ENCODE measurements at places on chromosomes 16 and 17.

- DNase-seq: no peak
Measured at GRCh38 chr17:50022463-50023130, 27.6 kb upstream of the DLX3 start.

DNA sequence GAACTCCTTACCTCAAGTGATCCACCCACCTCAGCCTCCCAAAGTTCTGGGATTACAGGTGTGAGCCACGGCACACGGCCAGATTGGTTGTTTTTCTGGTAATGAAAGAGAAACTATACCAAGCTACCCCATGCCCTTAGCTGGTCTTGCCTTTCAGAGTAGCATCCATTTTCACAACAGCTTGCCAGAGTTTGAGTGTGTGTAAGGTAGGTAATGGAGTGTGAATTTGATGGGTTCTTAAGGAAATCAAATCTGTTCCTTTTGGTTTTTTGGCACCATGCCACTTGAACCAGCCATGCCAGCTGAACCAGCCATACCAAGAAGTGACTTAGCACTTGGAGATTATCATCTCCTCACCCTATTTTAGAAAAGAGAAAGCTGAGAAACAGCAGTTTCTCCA lies 5.1 kb downstream of the CALCOCO2 start:
- DNase-seq: no peak

- DNase-seq: no peak
Measured at GRCh38 chr16:4008116-4008515, 108.1 kb downstream of the ADCY9 start.

DNA sequence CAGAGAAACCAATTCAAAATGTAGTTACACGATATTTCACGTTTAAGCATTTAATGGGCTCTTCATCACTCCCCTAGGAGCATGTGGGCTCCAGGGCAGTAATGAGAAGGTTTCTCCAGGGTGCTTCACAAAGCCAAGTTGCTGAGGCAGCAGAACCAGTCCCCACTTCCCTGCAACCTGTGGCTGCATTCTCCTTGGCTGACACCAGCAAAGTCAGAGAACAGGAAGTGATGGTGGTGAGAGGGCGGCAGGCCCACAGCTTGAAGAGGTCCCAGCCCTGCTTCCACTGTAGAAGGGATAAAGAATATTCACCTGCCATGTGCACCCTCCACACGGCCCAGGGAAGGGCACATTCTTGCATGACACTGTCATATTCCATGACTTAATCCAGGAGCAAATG lies 133.2 kb downstream of the CBLN1 start:
- no peak for DNase-seq

GRCh38 chr16:3580686-3581085 lies 3.5 kb upstream of the NLRC3 start:
- DNase-seq: no peak

DNA sequence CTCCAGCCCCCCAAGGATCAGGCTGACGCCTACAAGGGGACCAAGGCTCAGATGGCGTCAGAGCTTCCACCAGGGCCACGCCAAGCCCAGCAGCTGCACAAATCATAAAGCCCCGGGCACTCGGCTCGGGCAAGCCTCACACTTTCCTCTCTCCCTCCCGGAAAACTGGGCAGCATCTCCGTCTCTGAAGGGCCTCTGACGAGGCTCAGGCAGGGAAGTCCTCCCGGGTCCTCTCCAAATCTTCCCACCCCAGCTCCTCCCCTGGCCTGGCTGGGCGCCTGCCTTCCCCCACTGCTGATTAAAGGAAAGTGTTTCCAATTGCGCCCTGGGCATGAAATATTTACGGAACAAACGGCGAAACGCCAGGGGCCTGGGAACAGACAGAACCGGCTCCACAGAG lies 38.5 kb downstream of the PIEZO1 start:
- no peak for DNase-seq

GRCh38 chr16:715477-716199 lies 720 bp downstream of the METRN start:
- DNase-seq: no peak

- no peak for DNase-seq
Measured at GRCh38 chr17:68020409-68020756, 15.2 kb upstream of the KPNA2 start.

- DNase-seq: no peak
Measured at GRCh38 chr16:369866-370436, 387 bp downstream of the MRPL28 start.

DNA sequence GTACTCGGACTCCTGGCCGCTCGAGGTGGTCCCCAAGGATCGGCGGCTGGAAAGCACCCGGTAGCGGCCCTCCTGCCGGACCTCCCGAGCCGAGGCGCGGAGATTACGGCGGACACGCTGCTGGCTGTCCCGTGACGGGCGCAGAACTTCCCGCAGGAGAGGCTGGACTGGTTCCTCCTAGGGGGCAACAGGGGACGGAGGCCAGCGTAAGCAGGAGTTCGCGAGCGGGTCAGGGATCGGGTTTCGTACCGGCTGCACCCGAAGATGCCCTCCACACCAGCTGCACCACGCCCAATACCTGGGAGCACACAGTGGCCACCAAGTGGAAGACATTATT lies 341 bp downstream of the SLC7A6OS start:
- DNase-seq: no peak

DNA sequence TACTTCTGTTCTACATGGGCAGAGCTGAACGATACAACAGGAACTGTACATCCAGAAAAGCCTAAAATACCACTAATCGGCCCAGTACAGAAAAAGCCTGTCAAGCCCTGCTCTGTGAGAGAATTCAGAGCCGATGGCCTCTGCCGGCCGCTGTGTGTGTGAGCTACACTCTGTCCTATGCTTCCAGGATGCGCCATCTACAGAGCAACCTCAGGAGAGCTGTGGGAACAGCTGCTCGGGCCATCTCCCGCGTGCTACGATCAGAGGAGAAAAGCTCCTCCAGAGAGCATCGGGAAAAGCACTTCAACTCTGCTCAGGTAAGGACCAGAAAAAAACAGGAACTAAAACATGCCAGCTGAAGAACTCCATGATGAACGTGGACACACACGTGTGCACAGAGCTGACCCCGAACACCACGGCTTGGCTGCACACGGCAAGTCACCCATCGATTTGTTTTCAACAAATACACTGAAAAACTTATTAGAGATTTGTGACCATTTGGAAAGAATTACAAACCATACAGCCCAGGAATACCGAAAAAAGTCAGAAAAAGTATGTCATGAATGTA lies 115.9 kb downstream of the ANKRD11 start:
- DNase-seq: no peak

- no peak for DNase-seq
Measured at GRCh38 chr17:39666231-39666600, 1.1 kb downstream of the TCAP start.

DNA sequence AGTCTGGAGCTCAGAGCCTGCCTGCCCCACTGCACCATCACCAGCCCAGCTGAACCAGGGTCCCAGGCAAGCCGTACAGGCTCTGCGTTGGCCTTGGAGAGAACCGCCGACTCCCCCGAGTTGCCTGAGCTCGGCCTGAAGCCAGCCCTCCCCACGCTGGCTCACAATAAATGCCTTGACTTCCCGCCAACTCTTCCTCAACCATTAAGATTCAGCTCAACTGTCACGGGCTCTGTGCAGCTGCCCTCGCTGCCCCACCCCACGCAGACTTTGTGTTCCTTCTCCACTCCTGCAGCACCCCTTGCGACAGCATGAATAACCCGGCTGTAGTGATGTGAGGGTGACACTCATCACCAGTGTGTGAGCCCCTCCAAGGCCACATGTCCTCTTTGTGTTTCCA lies 4.8 kb upstream of the QPRT start:
- no peak for DNase-seq

DNA sequence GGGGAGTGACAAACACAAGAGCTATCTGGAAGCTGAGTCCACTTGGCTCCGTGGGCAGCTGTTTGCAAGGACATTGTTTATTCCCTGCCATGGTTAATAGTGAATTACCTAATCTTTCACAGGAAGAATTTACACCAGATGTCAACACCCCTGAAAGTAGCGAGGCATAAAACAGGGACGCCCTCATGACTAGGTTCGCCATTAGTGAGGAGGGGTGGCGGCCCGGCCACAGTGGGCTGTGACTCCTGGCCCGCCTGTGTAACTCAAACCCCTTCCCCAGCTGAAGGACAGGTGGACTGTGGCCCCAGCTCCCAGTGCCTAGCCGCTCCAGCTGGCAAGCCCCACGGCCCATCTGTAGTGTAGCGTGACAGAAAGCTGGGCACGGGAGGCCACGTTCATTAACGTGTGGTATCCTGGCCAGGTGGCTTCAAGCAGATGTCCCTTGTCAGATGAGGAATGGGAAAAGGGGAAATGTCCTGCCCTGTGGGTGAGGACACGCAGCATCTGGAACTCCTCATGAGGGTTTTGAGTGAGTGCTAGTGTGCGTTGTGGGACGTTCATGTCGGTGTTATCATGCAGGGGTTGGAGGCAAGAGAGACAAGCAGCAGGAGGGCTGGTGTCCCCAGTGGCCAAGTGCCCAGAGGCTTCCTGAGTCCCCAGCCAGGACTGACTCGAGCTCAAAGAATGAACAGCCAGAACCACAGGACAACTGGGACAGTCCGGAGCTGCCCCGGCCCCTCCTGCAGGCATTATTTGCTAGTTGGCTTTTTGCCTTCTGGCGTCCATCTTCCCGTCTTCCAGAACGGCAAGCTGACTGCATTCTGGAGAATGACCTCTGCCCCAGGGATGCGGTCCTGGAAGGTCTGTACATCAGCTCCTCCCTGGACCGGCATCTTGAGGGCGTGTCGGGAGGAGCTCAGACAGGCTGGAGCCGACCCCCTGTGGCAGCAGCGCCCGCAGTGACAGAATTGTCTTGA lies 19.2 kb downstream of the KDM8 start:
- no peak for DNase-seq

DNA sequence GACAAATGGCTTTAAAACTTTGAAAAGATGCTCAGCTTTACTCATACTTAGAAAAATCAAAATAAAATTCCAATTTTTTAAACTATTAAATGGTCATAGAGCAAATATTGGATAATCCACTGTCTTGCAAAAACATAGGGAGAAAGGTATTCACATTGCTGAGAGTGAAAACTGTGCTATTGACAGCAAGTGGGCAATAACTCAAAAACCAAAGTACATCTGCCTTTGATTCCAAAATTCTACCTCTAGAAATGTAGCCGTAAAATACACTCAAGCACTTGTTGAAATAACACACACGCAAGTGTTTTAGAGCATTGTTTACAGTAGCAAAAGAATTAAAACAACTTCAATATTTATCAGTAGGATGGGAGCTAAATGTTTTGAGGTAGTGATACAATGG lies 210.6 kb upstream of the HS3ST3A1 start:
- no peak for DNase-seq

- no peak for DNase-seq
Measured at GRCh38 chr17:14619821-14620220, 318.9 kb downstream of the HS3ST3B1 start.

GRCh38 chr17:15965528-15965927 lies 20.6 kb downstream of the ADORA2B start:
- DNase-seq: no peak

DNA sequence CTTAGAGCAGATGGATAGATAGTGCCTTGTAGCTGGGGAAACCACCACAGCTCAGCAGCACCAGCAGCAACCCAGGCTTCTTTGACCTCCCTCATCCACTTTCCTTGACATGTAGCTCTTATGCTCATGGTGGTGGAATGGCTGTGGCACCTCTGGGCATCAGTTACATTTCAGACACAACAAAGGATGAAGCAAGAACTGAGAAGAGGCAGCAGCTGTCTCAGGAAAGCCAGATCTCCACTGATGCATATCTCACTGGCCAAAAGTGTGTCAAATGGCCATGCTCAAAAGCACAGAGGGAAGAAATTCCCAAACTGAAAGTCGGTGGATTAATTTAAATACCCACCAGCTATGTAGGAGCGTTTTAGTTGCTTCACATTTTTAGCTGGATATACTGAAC lies 671.4 kb upstream of the SALL1 start:
- no peak for DNase-seq

DNA sequence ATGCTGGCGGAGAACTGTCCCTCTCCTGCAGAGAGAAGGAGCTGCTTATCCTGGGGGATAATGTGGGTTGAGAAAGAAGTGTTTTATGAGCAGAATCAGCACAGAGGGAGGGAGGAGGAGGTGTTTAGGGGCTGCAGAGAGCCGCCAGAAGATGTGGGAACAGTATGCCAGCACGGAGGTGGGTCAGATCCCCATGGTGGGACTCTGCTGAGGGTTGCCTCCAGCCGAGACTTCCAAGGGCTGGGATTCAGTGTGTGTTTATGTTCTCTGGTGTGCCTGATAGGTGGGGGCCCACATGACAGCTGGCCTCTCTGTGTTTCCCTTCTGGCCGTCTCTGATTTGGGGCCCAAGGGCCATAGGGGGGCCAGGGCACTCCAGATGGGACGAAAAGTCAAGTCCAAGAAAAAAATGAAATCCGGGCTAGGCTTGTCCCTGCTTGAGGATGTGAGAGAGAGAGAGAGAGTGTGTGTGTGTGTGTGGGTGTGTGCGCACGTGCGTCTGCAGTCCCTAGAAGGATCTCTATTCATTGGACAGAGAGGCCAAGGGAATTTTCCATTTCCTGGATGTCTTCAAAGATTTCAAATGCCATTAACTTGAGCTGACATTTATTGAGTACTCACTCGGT lies 21.6 kb downstream of the PRKCB start:
- DNase-seq: no peak

DNA sequence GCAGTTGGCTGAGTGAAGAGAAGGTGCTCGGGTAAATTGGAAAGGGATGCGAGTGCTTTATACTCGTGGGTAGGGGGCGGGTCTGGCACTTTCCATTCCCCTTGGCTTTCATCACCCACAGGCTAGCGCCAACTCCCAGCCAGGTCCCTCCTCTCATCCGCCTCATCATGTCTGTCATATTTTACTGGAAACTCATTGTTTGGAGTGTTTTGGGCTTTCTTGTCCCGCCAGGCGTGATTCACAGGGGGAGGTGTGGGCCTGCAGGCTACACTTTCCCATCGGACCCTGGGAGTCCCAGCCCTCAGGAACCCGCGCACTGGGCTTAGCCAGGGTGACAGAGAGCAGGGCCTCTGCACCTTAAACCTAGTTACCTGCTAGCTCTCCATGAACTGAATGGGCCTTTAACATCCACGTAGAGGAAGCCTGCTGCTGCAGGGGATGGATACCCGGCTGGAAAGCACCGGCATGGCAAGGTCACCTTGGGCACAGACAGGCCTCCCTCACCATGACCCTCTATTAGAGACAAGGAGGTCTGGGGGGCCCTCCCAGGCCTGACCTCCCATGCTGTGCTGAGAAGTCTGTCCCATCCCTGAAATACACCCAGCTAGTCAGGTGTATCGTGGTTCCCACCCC lies at the start of gene KRT14:
Gene KRT14, minus strand, starts transcription at position 33 of the 633 bp plus-strand sequence. CDS start 61 bp downstream, outside the sequence.
- no peak for DNase-seq

DNA sequence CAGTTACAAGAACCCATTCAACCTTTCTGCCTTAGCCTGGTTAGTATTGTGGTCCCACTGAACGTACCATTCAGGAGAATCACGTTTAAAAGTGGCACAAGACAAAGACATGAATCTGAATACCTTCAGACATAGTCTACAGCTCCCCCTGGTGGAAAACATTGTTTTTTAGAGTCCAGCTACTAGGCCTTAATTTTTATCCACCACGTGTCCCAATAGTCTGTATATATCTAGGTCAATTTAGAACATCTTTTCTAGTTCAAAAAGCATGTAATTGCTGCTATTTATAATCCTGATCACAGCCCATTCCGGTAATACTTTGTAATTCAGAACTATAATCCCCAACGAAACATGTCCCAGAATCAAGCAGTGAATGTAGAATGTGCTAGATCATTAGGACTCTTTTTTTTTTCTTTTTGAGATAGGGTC lies 13.7 kb upstream of the GUCY2D start:
- peak; percentile 25 for DNase-seq

- DNase-seq: peak; percentile 25
Measured at GRCh38 chr17:49575679-49576087, at the start of gene NXPH3. Gene NXPH3 (plus strand): TSS chr17:49575871. CDS start chr17:49576220, 349 bp downstream.

- peak; percentile 19 for DNase-seq
Measured at GRCh38 chr17:39094607-39095308, 56.7 kb downstream of the PLXDC1 start.

- DNase-seq: no peak
Measured at GRCh38 chr17:56897646-56898424, 16.0 kb downstream of the TRIM25 start.
